D341Med (cell line): ENCODE measurements at places on chromosomes 2 and 18.
A peak's percentile ranks its signal among the peaks of the same experiment; 100 is the strongest.

DNA sequence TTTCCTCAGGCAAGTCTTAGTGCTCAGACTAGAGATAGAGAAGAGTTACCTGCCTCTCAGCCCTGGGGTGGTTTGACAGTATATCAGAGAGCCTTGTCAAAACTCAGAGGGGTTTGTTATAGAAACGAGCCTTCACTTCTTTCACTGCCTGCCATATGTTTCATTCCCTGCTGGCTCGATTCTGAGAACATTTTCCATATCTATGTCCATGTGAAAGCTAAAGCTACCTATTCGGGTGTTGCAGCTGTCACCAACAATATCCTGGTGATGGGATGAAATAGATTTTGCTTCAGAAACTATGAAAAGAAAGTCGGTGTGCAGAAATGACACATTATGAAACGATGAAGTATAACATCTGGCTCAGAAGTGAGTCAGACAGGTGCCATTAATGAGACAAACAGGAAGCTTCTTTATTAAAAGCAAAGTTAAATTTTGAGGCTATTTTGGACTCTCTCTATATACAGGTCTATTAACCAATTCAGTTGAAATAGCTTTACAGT is 56.1 kb upstream of the TANK start:
- DNase-seq: no peak

DNA sequence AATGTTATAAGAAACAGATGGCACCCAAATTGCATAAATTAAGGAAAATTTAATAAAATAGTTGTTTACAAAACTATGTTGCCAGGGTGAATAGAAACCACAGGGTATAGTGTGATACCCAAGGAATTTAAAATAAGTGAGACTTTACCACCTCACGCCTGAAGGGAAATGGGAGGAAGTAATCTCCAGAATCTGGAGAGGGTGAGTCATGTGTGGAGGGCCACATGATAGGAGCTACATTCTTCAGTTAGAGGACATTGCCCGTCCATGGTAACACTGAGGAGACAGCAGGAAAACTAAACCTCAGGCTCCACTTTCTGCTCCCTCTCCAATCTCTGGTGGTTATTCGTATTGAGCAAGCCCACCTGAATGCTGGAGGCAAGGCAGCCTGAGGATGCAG is 97.2 kb upstream of the NXPH2 start:
- no peak for DNase-seq

DNA sequence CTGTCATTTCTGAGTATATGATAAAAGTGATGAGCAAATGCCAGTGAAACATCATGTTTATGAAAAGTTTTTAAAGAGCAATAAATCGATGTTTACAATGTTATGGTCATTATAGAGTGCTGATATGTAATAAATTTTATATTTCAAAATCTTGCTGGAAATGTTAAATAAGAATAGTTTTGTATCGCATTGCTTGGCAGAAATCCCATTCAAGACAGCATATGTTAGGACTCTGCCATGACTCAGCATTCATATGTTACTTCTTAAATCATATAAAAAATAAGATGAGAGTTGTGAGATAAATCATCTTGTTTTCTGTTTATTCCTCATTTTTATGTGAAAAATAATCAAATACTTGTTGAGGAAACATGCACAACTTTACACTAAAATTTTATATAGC is 949.9 kb upstream of the NRXN1 start:
- DNase-seq: no peak

GRCh38 chr2:218891275-218892135 is 10.9 kb downstream of the WNT10A start:
- DNase-seq: no peak

DNA sequence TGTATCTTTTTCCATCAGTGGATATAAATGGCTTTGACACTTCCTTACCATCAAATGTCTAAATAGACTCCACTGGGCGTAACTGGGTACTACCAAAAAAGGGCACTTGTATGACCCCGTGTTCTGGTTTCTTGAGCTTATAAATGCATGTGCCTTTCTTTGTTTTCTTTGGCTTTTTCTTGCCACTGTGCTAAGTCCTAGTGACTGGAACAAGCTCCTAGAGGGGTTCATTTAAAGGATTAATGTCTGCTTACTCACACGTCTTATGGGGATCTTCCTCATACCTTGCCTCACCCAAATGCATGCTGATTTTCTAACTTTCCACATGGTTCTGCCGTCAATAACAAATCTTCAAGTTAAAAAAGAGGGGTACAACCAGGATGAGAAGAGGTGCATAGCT is 19.8 kb upstream of the ZNF532 start:
- DNase-seq: no peak

DNA sequence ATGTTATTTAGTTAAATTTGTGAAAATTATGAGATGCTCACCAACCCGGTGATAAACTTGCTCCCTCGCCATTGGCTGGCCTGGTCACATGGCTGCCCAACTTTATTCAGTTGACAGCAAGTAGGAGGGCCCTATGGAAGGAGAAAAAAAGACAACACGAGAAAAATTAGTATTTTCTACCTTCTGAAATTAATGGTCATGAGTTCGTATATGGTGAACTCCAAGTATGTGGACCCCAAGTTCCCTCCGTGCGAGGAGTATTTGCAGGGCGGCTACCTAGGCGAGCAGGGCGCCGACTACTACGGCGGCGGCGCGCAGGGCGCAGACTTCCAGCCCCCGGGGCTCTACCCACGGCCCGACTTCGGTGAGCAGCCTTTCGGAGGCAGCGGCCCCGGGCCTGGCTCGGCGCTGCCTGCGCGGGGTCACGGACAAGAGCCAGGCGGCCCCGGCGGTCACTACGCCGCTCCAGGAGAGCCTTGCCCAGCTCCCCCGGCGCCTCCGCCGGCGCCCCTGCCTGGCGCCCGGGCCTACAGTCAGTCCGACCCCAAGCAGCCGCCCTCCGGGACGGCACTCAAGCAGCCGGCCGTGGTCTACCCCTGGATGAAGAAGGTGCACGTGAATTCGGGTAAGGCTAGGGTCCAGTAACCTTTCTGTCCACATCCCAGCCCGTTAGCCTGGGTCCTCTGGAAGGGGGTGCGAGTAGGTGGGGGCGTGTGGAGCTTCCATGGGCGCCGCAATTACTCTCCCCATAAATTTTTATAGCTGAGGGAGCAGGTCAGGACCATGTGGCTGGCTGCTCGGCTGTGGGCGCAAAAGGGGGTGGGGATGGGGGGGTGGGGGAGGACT is at the start of gene HOXD4:
Gene HOXD4, plus strand, starts transcription at position 109 of the 846 bp plus-strand sequence. Its CDS starts 84 bp downstream, at position 193.
- DNase-seq: no peak

DNA sequence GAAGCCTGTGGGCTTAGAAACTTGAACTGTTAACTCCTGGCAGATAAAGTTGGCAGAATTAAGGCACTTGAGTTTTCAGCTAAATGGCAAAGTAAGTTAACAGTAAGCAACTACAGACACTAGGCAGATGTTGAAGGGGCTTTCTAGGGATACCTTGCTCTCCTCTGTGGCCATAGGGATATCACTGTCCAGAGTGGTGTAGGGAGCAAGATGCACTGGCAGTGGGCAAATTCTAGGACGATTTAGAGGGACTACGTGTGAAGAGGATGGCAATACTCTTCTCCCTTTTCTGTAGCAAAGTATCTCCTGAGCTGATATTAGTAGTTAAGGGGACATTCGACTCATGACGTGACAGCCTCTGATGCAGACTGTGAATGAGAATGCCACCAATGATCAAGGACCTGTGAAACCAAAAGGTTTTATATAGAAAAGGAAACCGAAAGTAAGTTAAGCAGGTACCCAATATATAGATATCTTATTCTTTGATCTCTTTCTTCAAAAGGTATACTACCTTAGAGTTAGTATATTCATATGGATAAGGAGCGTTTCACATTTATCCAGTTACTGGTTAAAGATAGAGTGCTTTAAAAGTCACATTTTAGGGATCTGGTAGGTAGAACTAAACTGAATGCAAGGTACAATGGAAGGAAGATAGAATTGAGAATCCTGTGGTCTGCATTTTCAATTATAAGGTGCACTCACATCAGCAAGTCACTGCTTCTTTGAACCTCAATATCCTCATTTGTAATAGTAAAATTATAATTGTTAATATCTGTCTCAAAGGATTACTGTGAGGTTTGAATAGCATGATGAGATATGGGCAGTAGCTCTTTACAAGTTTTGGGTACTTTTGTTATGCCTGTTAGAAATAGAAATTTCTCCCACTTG is 106.4 kb downstream of the KCNH7 start:
- DNase-seq: no peak

DNA sequence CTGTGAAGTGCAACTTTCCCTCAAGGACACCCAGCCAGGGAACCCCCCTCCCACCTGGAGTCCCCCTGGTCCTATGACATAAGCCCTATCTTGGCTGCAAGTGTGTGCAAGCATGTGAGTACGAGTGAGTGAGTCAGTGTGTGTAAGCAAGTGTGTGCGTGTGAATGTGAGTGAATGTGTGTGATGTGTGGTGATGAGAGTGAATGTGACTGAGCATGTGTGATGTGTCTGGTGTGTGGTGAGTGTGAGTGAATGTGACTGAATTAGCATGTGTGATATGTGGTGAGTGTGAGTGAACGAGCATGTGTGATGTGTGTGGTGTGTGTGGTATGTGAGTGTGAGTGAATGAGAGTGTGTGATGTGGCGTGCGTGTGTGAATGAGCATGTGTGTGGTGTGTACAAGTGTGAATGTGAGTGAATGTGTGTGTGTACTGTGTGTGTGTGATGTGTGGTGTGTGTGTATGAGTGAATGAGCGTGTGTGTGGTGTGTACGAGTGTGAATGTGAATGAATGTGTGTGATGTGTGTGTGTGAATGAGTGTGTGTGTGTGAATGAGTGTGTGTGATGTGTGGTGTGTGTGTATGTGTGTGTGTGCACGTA is 68.8 kb upstream of the SMAD7 start:
- no peak for DNase-seq

DNA sequence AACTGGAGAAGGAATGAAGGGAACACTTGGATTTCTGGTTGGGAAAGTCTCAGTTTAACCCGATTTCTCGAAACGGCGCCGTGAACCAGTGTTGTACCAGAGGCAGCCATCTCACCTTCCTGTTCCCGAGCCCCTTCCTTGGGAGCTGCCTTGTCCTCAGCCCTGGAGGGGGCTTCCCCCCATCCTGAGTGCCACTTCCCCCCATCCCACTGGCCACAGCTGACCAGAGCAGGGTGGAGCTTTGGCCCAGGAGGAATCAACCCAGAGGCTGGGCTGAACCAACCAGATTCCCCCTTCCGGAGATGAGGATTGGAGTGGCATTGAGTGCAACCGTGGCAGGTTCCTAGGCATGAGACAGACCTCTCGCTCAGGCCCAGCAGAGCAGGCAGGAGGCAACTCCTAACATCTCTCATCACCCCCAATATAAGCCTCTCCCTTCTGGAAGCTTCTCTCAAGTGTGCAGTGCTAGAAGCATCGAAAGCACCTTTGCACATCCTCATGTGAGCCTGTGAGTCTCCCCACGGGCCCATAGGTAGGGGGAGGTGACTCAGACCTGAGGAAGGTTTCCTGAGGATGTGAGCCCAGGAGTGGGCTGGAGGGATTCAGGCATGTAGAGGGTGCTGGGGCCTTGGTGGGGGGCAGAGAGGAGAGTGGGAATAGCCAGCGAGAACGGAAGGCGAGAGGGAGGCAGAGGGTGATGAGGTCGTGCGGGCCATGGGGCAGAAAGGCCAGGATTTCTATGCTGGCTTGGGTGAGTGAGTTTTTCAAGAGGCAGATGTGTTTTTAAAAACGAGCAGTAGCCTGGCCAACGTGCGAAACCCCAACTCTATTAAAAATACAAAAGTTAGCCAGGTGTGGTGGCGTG is 11.9 kb downstream of the NGEF start:
- no peak for DNase-seq

GRCh38 chr2:179275253-179276012 is 10.8 kb upstream of the SESTD1 start:
- no peak for DNase-seq

- DNase-seq: no peak
These were observed 298.8 kb upstream of the FANCL start for GRCh38 chr2:58539973-58540372.

DNA sequence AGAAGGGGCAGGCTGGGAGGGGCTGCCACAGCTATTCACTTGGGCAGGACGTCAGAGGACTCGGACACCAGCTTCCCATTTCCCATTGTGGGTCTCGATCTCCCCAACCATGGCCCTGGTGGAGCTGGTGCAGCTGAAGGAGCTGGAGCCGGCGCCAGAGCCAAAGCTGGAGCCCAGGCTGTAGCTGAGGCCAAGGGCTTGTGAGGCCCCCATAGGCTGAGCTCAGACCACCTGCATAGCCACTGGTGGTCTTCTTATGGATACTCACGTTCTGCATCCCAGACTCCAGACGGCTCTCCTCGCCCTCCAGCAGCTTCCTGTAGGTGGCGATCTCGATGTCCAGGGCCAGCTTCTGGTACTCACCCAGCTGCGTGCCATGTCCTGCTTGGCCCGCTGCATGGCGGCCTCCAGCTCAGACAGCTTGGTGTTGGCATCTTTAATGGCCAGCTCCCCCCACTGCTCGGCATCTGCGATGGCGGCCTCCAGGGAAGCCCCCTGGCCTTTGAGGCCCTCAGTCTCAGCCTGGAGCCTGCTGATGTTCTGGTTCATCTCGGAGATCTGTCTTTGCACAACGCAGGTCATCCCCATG is 6.0 kb upstream of the CDK5R2 start:
- no peak for DNase-seq

GRCh38 chr18:8264861-8265411 is 344.3 kb upstream of the RAB12 start:
- DNase-seq: no peak

DNA sequence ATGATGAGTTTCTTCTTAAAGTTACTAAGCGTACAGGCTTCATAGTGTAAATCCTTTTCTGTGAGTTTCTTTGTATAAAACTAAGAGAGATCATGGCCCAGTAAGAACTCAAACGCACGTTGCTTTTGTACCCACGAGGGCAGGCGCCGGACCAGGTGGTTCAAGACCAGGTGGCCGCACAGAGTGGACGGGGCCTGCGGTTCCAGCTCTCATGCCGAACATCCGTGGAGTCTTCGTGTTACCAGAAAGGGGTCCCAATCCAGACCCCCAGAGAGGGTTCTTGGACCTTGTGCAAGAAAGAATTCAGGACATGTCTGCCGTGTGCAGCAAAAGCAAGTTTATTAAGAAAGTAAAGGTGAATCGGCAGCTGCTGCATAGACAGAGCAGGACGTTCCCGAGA is 53.0 kb downstream of the KCNG2 start:
- DNase-seq: no peak

DNA sequence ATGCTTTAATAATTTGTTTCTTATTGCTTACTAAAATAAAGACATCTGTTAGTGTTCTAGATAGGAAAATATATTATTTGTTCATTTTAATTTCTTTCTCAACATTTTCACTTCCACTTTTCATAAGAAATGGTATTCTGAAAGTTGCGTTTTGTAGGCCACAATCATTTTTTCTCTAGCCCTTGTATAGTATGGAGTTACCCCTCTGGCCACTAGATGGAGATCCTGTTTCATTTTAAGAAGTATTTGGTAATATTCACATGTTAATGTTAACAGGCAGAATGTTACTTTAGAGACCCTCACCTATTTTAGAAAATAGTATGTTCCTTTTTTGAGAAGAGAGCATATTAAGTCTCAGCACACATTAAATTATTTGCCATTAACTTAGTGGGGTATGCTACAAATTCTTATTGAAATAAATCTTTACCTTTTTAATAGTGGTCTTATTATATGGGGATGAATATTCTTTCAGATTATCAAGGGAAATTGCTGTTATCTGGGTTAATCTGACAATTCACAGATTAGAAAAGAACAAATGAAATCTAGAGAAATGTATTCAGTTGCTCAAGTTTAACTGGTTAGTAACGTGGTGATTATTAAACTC is 73.9 kb upstream of the TTC27 start:
- DNase-seq: peak; percentile 36
